ENCODE measurements at places on chromosomes 12 and 14.

GRCh38 chr14:76235628-76236027 lies 83.9 kb downstream of the GPATCH2L start:
- no peak for DNase-seq

GRCh38 chr12:85277191-85277590 lies 2.8 kb upstream of the ALX1 start:
- DNase-seq = no peak

DNA sequence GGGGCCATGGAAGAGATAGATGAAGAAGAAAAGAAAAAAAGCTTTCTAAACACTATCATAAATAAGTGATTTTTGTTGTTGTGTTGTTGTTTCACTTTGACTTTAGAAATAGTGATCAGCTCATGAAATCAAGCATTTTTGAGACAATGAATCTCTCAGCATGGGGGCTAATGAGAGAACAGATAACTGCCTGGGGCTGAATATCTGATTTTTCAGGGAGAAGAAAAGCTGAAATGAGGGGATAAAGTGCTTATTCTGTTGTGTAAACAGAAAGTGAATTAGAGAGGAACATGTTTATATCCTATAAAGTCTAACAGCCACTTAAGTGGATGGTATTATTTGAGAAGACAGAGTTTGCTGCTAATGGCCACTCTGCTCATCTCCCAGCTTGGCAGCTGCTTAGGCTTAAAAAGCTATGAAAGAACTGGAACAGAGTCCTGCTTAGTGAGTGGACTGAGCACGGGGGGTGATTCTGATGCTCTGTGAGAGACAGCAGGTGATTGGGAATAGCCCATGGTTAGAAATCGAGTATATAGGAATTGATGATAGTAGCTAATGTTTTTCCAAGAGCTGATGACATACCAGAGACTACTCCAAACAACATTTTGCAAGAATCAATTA lies 646.1 kb upstream of the TMEM132C start:
- no peak for DNase-seq

DNA sequence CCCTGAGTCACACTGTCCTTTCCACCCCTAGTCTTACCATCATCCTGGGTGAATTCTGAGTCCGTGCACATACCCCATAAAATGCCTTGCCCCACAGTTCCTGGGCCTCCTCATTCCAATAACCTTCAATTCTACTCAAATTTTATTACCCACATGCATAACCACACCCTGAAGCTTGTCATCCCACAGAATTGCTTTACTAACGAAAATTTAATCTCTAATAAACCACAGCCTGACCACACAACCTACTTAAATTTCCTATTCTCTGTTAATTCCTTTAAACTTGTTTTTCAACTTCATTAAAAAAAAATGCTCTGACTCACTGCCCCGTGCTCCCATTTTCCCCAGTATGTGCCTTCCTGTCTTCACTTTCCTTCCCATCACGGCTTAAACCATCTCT lies 205.9 kb downstream of the PHLDA1 start:
- DNase-seq = no peak

- no peak for DNase-seq
Observed at GRCh38 chr14:58944968-58945356, 243.5 kb upstream of the DAAM1 start.

DNA sequence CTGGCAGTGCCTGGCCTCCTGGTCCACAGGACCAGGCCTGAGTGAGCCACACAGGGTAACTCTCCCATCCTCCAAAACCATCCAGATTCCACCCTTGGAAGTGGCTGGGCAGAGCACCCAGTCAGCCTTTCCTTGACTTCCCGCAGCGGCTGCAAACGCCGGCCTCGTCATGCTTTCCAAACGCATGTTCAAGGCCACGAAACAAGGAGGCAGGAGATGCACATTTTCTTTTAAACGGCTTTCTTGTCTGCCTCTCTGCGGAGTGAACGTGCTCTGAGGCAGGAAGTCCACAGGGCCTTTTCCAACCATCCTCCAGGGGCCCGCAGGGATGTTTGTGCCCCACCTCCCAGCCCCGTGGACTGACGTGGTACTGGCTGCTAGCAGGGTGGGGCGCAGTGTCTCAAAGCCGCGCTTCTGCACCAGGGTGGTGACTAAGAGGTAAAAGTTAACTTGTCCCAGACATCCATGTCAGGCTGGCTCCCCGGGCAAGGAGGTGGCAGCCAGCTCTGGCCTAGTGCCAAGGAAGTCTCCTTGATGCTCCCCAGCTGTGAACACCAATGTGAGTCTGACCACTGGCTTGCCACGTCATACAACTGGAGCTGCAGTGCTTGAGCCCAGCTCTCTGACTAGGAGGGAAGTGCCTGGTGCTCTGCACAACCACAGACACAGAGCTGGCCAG lies 45.0 kb downstream of the KCNA5 start:
- DNase-seq = no peak
